ENCODE measurements at places on chromosomes 4 and X.

- DNase-seq: no peak
These were observed 2.8 kb upstream of the MAMLD1 start for GRCh38 chrX:150360331-150360730.

DNA sequence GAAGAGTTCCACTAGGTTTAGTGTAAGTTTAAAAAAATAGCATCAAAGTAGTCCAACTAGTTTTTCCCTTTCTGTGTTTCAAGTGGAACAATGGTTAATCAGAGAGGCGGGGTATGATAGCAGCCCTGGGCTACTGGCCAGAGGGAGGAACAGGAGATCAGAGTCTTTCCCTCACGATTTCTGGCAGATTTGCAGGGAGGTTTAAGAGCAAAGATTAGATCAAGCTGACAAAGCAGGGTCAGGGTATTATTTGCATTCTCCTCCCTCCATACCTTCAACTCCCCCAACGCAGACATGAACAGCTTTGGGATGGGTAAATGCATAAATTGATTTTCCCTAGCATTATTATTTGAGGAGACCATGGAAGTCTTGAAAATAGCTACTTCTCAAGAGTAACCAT is 277.6 kb upstream of the DIAPH2 start:
- DNase-seq: no peak

DNA sequence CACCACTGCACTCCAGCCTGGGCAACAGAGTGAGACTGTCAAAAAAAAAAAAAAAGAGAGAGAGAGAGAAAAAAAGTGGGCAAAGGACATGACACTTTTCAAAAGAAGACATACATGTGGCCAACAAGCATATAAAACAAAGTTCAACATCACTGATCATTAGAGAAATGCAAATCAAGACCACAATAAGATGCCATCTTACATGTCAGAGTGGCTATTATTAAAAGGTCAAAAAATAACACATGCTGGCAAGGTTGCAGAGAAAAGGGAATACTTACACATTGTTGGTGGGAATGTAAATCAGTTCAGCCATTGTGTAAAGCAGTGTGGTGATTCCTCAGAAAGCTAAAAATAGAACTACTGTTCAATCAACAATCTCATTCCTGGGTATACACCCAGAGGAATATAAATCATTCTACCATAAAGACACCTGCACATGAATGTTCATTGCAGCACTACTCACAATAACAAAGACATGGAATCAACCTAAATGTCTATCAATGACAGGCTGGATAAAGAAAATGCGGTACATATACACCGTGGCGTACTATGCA is 94.9 kb upstream of the TRIM2 start:
- DNase-seq: no peak

DNA sequence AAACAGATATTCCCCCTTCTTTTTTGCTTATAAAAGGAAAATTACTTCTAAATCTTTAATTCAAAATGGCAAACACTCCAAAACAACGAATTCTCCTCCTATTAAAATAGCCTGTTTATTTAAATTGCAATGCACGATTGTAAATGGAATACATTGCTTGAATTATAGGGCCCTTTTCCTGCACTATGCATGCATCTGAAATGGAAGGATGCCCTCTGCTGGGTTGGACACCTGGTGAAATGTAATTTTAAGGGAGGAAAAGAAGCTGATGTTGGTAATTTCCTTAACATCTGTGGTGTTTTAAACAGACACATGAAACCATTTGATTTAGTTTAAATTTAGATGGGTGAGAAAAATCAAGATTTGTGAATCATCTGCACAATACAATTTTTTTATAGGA is 72.8 kb downstream of the GRXCR1 start:
- no peak for DNase-seq

DNA sequence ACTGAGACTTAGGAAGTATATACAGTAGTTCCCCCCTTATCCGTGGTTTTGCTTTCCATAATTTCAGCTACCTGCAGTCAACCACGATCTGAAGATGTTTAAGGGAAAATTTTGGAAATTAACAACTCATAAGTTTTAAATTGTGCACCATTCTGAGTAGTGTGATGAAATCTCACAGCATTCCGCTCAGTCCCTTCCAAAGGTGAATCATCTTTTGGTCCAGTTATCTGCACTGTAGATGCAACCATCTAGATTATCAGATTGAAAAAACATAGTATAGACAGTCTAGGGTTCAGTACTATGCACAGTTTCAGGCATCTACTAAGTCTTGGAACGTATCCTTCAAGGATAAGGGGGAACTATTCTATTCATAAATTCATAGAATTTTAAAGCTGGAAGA is 109.0 kb downstream of the ANXA3 start:
- no peak for DNase-seq

- no peak for DNase-seq
These were observed 68.1 kb downstream of the APBB2 start for GRCh38 chr4:41146196-41146595.

GRCh38 chr4:40769266-40769665 is 19.5 kb downstream of the NSUN7 start:
- no peak for DNase-seq

DNA sequence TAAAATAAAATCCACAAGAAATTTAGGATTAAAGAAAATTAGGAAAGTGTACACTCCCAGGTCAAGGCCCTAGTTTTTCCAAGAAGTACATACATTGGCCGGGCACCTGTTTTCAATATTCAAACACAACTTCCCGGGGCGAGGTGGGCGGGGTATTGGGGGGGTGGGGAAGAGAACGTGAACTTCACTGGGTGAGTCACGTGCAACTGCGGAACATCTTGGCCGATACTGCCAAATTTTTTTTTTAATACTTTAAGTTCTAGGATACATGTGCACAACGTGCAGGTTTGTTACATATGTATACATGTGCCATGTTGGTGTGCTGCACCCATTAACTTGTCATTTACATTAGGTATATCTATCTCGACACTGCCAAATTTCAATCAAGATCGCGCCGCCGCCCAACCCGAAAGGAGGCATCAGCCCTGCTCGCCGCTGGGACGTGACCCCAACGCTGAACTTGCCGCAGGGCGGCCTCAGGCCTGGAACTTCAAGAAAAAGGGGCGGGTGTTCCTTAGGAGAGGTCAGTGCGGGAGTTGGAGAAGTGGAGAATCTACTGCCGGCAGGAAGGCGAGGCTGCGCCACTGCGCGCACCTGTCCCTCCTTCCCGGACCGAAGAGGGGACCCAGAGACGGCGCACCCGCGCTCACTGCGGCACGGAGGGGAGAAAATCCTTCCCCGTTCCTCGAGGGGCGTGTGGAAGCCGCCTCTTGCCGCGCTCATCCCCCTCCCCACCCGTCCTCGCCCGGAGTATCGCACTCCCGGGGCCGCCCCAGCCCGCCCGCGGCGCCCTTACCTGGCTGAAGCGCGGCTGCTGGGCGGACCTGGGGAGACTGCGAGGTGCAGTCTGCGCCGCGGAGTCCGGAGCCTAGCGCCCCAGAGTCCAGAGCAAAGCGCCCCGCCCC is at the start of gene TEC:
Gene TEC (minus strand): TSS at position 883 of the 905 bp plus-strand sequence. CDS start 41,224 bp downstream, outside the sequence.
- peak; percentile 64 for DNase-seq

DNA sequence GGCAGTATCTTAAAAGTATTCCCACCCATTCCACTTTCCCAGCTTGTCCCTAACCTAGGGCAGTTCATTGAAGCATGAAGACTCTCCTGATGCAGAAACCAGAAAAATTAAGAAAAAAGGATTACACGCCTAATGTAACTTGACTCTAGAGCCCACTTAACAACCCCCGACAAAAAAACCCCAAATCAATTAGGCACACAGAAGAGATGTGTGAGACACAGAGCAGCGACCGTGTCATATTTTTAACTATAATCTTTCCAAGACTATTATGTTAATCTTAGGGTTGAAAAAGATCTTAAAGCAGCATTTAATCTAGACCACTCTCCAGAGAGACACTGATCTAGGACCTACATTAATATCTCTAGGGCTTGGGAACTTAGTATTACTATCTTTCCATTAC is 1.3 kb downstream of the YTHDC1 start:
- DNase-seq: no peak

- no peak for DNase-seq
These were observed 53.6 kb downstream of the AMER1 start for GRCh38 chrX:64151911-64152310.

- DNase-seq: peak; percentile 96
These were observed at the start of gene CASK for GRCh38 chrX:41923211-41923977. Gene CASK (minus strand): TSS chrX:41923554. CDS start chrX:41922988, 566 bp downstream.

DNA sequence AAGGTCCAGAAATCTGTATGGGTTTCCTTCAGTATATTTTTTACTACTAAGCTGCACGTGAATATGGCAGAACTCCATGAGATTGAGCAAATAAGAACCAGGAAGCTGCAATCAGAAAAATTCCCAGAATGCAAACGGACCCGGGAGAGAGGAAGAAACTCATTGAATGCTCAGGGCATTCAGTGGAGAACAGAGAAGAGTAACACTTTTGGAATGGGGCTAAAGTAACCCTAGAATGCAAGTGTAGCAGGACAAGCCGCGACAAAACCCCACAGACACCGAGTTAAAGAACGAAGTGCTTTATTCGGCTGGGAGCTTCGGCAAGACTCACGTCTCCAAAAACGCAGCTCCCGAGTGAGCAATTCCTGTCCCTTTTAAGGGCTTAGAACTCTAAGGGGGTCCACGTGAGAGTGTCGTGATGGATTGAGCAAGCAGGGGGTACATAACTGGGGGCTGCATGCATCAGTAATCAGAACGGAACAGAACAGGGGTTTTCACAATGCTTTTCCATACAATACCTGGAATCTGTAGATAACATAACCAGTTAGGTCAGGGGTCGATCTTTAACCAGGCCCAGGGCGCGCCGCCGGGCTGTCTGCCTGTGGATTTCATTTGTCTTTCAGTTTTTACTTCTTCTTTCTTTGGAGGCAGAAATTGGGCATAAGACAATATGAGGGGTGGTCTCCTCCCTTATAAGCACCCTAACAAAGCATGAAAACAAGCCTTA is 56.4 kb downstream of the RAB28 start:
- no peak for DNase-seq

DNA sequence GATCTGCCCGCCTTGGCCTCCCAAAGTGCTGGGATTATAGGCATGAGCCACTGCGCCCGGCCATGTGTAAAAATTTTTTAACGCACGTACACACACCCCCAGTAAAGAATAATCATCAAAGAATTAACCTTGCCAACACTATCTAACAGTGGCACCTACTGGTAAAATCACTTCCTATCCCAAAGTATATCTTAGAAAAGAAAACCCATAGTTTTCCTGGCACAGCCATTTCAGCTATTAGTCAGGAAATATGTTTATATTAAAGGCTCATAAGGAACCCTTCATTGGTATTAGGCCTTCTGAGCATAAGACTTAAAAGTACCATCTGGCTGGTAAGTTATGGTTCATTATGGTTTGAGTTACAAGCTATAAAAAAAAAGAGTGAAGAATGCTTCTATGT is 14.1 kb downstream of the S100G start:
- DNase-seq: no peak

- DNase-seq: no peak
These were observed 75.9 kb downstream of the AASDH start for GRCh38 chr4:56311299-56311975.

GRCh38 chr4:140834839-140835495 is 78.8 kb upstream of the TBC1D9 start:
- DNase-seq: no peak

DNA sequence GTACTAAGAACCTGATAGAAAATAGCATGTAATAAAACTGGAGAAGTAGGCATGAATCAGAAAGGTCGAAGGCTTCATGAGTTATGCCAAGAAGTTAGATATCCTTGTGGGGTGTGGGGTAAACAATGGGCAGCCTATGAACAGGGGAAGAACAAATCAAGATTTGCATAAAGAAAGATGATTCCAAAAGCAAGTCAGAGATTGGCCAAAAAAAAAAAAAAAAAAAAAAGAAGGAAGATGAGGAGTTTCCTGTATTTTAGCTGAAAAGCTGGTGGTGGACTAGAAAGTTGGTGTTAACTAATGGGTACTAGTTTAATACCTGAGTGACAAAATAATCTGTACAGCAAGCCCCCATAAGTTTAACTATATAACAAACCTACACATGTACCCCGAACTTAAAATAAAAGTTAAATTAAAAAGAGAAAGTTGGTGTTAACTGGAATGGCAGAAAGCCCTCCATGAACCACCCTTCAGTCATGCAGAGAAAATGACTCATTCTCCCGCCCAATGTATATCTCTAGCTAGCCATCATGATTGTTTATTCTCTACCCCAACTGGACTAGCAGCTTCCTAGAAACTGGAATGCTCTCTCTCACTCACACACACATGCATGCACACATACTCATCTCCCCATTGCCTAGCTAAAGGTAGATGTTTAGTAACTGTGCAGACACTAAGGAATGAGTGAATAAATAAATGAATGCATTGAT is 41.7 kb downstream of the ATP11C start:
- no peak for DNase-seq

GRCh38 chrX:20274121-20274520 is 7.4 kb upstream of the RPS6KA3 start:
- DNase-seq: no peak

DNA sequence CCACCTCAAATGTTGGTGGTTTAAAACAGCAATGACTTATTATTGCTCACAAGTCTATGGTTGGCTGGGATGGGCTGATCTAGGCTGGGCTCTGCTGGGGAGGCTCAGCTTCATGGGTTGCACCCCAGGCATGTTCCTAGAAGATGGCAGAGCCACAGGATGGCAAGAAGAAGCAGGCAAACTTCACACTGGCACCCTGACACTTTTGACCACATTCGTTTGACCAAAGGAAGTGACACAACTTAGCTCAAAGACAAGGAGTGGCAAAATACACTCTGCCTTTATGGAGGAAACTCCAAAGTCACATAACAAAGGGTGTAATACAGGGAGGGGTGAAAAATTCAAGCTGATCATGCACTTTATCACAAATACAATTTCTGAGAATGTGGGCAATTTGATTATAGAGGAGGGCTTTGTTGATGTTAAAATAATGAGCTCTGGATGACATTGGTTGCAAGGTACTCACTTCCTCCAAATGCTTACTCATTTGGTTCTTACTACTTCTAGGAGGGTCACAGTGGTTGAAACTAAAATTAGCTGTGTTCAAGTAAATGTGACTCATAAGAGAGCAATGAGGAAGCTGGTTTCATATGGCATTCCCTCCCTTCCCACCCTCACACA is 249.2 kb upstream of the RPS6KA3 start:
- DNase-seq: no peak

DNA sequence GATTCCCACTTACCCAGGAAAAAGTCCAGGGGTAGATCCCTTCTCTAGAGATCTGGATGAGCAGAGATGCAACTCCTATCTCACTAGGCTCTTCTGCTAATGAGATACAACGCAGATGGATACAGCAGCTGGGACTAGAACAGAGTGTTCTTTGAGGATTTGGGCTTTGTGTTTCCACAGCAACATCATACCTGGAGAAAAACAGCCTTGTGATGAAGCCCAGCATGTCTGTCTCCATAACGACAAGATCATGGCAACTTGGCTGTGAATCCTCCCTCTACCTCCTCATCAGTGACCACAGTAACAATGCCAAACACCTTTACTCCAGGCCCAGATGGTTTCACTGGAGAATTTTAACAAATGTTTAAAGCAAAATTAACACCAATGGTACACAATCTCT is 80.1 kb downstream of the RCHY1 start:
- no peak for DNase-seq

GRCh38 chr4:184398741-184399511 is 75.4 kb downstream of the IRF2 start:
- DNase-seq: no peak

Measured in activated effector memory CD4-positive, alpha-beta T cell treated with anti-CD3 and anti-CD28 coated beads, Interleukin-2, amount 50 U/mL, for 16 hours (primary cell).